ENCODE measurements at places on chromosomes 3 and 15.

DNA sequence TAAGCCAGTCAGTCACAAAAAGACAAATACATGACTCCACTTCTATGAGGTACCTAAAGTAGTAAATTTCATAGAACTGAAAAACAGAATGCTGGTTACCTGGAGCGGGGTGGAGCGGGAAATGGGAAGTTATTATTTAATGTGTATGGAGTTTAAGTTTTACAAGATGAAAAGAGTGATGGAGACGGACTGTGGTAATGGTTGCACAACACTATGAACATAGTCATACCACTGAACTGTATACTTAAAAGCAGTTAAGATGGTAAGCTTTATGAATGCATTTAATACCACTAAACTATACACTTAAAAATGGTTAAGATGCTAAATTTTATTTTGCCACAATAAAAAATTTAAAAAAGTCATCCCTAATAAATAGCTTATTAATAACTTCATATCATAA is 23.2 kb downstream of the SFMBT1 start:
- DNase-seq, result no peak

DNA sequence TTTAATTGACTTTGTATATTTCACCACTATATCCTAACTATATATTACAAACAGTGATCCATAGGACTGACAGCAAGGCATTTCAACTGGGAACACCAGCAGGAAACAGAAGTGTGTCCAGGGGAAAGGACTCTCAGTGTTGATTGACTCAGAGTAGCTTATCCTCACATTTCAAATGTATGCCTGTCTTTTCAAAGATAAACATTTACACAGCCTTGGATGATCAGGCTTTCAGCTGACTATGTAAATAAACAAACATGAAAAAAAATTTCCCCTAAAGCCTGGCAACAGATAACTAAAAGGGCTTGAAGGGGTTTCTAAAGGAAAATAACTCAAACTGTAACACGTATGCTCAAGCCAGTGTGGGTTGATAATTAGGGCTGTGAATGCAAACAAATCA is 321.8 kb downstream of the TBC1D5 start:
- no peak for DNase-seq

- DNase-seq, result no peak
Observed at GRCh38 chr3:134299888-134300206, 49.2 kb upstream of the RYK start.

GRCh38 chr15:46420990-46421389 is 786.2 kb downstream of the SQOR start:
- no peak for DNase-seq

- peak; percentile 60 for DNase-seq
Observed at GRCh38 chr15:75145027-75145841, 56.4 kb upstream of the C15orf39 start.

- DNase-seq, result no peak
Observed at GRCh38 chr15:82979726-82980125, 6.3 kb upstream of the RAMAC start.

DNA sequence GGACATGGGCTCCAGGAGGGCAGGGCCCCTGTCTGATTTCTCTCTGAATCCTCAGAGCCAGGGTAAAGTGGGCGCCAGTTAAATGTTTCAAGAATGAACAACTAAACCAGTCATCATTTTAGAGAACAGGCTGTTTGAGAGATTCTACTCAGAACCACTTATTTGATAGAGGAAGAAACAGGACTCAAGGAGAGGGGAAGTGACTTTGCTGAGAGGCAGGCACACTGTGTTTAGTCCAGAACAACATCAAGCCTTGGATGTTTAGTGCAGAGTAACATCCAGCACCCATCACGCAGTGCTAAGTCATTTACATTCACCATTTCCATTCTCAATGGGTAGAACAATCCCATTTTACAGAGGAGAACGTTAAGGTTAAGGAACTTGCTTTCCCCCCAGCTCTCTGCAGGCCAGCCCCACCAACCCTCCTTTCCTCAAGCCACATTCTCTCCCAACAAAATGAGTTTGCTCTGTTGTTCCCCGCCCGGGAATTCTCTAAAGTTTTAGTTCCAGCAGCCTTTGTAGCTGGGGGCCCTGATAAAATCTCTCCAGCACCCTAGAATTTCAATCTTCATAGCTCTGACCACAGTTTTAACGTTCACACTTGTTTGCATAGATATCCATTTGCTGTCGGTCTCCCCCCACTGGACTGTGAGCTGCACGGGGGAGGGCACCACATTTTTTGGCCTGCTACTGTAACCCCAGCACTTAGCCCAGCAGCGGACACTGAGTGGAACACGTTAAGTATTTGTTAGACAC is 962 bp downstream of the NMNAT3 start:
- peak; percentile 66 for DNase-seq

DNA sequence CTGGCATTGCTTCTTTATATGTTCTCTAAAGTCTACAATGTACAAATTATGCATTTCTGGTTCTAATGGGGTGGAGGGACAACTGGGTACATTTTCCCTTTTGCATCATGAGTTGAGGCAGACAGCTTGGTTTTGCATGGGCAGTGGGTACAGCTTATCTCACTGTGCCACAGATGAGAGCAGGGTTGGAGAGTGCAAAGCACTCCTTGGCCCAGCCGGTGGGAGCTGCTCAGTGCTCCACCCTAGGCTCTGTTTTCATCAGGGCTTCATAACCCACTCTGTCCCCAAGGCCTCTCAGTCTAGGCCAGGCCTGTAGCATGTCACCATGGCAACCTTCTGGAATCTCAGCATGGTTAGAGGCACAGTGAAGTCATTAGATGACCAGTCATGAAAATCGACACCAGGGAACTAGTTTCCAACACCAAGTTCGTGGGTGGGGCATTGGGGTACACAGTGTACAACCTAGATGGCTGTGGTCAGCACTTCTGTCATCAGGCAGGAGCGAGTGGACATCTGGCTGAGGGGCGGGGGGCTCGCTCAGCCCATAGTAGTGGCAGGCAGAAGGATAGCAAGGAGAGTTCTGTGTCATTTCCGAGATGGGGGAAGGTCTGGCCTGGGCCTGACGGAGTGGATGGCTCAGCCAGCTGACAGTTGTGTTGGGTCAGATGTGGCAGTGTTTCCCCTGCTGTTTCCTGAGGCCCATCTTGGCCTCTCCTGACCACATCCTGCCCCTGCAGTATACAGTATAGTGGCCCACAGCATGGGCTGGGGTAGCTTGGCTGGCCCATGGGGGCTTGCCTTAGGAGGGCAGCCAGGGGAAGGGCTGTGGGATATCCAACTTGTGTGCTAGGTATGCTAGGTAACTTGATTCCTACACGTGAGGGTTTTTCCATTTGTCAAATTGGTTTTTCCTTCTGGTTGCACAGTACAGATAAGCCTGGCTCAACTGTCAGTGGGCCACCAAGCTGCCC is 75.7 kb upstream of the PRR23C start:
- peak; percentile 70 for DNase-seq

DNA sequence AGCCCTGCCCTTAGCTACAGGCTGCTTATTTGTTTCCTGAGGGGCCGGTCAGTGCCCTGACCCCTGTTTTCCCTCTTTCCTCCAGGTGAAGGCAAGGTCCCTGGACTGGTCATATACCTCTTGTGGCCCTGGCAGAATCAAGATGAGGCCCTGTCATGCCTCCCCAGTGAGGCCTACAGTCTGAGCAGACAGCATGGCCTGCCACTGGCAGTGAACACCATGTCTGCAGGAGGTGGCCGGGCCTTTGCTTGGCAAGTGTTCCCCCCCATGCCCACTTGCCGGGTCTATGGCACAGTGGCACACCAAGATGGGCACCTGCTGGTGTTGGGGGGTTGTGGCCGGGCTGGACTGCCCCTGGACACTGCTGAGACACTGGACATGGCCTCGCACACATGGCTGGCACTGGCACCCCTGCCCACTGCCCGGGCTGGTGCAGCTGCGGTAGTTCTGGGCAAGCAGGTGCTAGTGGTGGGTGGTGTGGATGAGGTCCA is 1.2 kb downstream of the KLHDC8B start:
- no peak for DNase-seq

DNA sequence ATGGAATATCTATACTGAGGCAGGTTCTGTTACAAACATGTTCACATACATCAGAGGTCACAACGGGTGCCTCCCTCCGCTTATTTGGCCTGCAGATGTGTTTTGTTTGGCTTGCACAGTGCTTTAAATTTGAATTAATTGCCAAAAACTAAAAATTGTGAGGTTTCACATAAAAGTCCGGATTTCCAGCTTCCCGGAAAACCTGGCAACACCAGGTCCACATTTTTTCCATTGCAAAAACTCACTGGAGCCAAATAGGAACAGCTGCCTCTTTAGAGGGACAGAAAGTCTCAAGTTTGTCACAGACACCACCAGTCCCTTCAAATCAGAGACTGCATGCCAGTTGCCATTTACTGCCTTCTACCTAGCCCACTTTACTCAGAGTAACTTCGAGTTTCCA is 205.9 kb upstream of the MDFIC2 start:
- no peak for DNase-seq

- no peak for DNase-seq
Observed at GRCh38 chr3:118805007-118805406, 229.6 kb downstream of the IGSF11 start.

DNA sequence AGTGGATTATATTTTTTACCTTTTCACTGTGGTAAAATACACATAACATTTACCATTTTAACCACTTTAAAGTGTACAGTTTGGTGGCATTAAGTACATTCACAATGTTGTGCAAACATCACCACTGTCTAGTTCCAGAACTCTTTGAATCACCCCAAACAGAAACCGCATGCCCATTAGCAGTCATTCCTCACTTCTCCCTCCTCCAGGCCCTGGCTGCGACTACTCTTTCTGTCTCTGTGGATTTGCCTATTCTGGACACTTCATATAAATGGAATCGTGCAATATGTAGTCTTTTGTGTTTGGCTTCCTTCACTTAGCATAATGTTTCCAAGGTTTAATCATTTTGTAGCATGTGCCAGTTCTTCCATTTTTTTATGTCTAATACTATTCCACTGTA is 409.8 kb downstream of the NTRK3 start:
- DNase-seq, result no peak

- no peak for DNase-seq
Observed at GRCh38 chr15:73799466-73799865, 46.3 kb upstream of the INSYN1 start.

DNA sequence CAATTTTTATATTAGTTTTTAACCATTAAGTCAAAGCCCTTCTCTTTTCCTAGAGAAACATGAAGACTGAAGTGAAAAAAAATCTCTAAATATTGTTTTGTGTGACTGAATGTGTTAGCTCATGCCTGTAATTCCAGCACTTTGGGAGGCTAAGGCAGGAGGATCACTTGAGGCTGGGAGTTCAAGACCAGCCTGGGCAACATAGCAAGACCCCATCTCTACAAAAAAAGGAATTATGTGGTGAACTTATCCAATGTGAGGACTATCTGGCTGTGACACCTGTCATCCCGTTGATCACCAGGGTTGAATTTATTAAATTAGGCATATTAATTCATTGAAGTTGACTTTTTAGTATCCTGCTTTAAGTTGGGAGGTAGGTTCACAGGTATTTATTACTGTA is 13.0 kb downstream of the SMC4 start:
- no peak for DNase-seq

DNA sequence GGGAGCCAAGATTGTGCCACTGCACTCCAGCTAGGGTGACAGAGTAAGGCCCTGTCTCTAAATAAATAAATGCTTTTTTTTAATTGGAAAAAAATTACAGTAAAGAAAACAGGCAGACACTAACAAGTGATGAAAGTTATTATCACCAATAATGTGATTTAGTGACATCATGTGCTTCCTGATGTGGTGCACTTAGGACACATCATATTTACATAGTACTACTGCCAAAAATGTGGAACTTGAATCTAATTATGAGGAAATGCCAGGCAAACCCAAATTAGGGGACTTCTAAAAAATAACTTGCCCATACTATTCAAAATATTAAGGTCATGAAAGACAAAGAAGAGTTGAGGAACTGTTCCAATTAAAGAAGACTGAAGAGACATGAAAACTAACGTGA is 30.8 kb downstream of the MAP4 start:
- no peak for DNase-seq

DNA sequence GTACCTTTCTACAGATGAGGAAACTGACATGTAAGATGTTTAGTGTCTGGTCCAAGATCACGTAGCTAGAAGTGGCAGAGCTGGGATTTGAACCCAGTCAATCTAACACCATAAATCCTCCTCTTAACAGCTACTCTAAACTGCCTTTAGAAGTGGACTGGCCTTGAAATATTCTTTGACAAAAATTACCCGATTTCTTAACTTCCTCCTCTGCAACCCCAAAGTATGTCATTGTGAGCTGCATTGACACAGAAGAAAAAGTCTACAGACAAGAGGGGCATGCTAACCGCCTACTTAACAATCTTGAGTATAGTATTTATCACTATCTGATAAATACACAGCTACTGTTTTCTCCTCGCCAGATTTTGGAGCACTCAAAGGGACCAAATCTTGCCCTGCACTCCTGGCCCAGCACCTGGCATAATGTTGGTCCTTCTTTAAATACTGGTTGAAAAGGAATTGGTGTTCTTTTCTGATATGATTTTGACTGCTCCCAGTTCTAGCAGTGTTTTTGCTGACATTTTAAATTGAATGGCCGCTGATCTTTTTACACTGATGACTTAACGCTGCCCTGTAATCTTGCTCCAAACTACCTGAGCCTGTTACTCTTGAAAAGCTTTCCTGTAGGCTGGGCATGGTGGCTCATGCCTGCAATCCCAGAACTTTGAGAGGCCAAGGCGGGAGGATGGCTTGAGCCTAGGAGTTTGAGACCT is 36.9 kb downstream of the ITPR1 start:
- DNase-seq, result peak; percentile 53

DNA sequence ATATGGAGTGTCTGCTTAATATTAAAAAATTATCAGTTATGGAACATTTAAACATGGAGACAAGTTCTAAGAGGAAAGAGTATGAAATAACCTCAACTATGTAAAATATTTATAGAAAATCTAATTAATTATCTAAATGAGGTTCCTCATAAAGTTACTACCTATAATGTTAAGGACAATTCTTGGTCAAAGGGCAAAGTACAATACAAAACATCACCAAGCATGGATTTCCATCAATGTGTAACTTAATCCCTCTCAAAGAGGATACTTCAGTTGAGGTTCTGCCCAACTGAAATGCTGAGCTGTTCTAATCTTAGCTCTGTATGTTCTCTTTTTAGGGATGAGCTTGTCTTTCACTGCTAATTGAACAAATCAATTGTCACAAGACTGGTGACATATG is 56.0 kb upstream of the CHRM5 start:
- DNase-seq, result no peak

DNA sequence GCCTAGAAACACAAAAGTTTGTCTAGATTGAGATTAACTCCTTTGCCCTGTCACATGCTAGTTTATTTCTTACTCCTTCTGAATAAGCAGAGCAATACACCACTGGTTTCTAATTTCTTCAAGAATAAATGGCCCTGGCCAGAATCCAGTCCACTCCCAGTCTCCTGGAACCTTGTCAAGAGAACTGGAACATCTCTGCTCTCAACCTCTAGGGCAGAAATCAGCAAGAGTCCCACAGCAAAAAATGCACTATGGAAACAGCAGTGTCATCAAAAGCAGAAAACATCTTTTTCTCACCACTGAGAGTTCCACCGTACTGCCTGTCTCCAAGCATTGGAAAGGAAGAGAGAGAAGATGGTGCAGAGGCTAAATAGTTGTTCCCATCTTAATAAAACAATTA is 35.9 kb upstream of the PPP2R3A start:
- no peak for DNase-seq
